ENCODE measurements at places on chromosomes 3 and 15.

DNA sequence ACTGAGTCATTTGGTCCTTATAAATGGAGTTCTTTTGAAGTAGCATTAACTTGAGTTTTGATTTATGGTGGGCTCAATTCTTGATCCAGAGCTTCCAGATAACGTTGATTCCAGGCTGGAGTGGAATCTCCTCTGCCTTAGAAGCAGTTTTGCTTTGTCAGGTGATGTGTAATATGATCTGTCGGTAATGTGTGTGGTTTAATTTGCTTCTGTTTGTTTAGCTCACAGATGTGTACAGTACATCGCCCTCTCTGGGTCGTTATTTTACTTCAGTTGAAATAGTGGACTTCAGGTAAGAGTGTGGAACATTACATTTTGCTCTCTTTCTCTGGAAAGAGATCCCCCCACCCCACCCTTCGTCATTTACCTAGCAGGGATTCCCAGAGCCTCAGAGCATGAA is 23.1 kb downstream of the C3orf52 start:
- no peak for DNase-seq

DNA sequence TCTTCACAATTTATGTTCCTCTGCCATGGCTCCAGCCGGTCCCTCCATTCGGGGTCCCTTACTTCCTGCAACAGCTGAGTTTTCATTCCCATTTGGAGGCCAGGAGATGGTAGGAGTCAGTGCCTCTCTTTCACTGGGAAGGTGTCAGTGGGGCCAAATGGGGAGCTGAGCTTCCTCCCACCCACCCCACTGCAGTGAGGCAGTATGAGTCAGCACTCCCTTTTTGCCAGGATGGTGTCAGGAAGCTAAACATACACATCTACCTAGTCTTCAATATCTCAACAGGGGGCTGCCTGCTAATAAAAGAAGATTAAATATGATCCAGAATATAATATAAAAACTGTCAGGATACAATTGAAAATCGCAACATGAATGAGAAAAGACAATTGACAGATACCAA is 12.7 kb upstream of the ACTC1 start:
- no peak for DNase-seq

DNA sequence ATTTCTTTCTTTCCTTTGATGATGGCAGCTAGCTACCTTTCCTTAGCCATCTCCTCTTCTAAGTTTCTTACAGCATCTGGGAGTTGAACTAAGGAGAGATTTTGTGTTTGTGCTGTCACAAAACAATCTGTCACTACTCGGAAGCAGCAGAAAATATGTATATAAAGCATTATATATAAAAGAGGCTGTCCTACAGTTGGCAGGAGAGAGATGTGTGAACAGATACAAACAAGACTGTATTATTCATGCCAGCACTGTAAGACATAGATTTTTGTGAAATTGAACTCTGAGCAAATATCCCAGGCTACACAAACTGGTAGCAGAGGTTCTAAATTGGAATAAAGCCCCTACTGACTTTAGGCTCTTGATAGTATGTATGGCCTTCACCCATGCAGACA is 577.5 kb upstream of the NECTIN3 start:
- no peak for DNase-seq

- no peak for DNase-seq
Observed at GRCh38 chr3:36905545-36905944, 39.3 kb downstream of the TRANK1 start.

- no peak for DNase-seq
Observed at GRCh38 chr3:128334766-128335165, 131.9 kb downstream of the DNAJB8 start.

GRCh38 chr3:196793246-196793645 is 53.6 kb downstream of the PAK2 start:
- no peak for DNase-seq

DNA sequence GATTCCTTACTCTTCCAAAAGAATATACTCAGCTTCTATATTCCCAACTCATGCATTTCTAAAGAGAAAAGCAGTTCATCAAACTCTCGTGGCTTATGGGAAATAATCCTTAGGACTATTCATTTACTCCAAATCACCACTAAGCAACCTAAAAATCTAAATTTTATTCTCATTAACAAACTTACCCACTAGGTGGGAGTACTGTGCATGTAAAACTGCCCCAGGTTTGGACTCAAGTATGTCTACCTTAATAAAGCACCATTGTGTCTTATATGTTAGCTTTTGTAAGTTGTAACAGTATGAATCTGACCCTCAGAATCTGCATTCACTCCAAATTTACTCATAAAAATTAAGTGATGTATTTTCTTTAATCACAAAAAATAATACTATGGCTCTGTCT is 25.3 kb downstream of the RAD18 start:
- no peak for DNase-seq

DNA sequence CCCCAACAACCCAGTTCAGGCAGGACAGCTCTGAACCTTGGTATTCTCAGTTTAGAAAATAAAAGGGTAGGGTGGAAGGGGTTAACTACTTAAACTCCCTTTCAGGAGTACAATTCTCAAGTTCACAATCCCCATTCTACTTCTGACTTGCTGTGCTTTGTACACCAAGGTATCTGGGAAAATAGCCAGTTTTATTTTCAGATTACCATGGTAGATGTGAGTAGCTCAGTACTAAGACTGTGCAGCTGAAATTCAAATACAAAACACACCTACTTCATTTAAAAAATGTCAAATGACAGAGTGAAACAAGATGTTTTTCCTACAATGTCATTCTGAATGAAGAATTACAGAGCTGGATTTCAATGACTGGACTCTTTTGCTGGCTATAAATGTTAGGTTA is 27.4 kb downstream of the SLC7A14 start:
- no peak for DNase-seq

DNA sequence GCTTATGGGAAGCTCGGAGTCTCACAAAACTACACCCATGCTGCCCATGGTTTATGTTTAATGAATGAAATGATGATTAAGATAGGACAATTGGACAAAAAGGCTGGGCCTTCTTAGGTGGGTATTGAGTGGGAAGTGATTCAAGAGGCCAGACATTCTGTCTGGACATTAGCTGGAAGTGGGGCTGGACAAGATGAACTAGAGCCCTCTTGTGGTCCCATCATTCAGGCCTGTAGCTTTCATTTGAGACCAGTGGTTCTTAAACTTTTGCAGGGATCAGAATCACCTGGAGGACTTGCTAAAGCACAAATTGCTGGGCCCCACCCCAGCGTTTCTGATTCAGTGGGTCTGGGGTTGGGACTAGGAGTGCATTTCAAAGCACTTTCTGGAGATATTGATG is 290.4 kb upstream of the CTDSPL start:
- DNase-seq: no peak

DNA sequence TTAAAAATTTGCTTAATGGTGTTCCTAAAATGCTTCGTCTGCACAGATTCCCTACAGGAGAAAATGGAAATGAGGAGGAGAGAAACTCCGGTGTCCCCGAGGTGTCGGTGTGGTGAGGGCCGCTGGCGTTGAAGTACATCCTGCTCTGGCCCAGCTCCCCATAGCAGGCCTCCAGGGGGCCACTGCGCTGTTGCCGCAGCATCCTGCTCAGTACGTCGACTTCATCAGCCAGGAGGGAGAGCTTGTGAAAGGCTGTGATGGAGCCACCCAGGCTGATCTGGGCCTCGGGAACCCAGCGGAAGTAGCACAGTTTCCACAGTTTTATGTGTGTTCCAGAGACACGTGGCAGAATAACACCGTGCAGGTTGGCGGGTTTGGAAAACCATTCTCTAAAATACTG is 37.8 kb downstream of the FAN1 start:
- DNase-seq: no peak

DNA sequence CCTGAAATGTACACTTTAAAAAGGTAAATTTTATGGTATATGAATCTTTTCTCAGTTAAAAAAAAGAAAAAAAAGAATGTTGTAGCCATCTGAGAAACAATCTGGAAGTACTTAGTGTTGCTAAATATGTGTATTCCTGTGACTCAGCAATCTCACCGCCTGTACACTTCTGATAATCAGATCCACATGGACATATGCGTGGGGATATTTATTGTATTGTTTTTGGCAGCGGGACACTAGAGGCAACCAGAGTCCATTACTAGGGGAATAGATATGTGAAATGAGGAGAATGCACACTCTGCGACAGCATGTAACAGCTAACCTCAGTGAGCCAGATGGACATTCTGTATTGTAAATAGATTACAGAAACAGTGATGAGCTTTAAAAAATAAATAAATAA is 65.4 kb downstream of the AQP9 start:
- DNase-seq: no peak

GRCh38 chr3:56303487-56303886 is 164.8 kb downstream of the ERC2 start:
- no peak for DNase-seq

DNA sequence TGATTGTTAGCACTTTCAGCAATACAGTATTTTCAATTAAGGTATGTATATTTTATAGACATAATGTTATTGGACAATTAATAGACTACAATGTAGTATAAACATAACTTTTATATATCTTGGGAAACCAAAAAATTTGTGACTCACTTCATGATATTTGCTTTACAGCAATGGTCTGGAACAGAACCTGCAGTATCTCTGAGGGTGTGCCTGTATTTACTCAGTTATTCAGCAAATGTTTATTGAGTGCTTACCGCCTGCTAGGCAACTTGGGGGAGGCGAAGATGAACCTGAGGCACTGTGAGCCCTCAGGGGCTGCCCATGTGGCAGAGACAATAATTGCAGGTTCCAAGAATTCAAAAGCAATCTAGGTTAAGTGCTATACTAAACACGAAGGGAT is 144.8 kb downstream of the GABRB3 start:
- no peak for DNase-seq

GRCh38 chr15:49865925-49866757 is 245.3 kb downstream of the DTWD1 start:
- DNase-seq: no peak

DNA sequence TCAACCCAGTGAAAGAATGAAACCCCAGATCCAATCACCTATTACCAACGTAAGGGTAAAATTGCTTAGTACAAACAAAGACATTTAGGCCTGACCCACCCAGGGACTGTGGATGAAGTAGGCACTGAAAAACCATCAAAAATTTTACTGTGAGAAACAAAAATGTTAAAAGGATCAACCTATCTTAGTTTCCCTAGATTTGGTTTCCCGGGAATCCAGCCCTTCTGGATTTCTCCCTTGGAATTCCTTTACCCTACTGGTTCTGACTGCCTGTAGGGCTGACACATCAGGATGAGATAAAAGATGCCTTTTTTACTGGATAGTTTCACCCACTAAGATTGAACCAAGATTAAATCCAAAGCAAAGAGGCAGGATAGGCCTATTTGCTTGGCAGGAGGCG is 102.7 kb downstream of the SCAPER start:
- DNase-seq: no peak

GRCh38 chr3:179942553-179943075 is 94.1 kb downstream of the PEX5L start:
- DNase-seq: no peak

GRCh38 chr3:39216176-39216790 is 23.9 kb upstream of the XIRP1 start:
- no peak for DNase-seq

GRCh38 chr3:195908694-195909581 is 587 bp upstream of the TNK2 start:
- no peak for DNase-seq

DNA sequence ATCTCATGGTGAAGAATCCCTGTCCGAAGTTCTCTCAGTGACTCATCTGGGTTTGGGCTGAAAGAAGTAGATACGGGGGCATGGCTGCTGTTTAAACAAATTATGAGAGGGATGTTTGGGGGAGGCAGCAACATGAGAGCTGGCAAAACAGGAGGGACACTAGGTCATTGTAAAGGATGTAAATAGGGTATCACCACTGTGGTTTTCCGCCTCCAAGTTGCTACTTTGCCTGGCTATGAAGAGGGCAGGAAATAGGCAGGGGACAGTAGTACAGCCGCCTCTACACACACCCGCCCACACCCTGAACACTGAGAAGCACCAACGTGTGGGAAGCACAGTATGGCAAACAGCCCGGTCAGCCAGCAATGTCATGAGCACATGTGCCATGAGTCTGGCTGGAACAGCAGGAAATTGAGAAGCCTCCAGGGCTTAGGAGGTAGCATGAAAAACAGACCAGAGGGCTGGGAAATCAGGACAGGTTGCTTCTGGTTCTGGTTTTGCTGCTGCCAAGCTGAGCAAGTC is 17.1 kb downstream of the HEXA start:
- no peak for DNase-seq

- no peak for DNase-seq
Observed at GRCh38 chr3:127772827-127773751, 49.2 kb downstream of the MGLL start.

- no peak for DNase-seq
Observed at GRCh38 chr3:191383124-191383523, 52.8 kb upstream of the UTS2B start.

DNA sequence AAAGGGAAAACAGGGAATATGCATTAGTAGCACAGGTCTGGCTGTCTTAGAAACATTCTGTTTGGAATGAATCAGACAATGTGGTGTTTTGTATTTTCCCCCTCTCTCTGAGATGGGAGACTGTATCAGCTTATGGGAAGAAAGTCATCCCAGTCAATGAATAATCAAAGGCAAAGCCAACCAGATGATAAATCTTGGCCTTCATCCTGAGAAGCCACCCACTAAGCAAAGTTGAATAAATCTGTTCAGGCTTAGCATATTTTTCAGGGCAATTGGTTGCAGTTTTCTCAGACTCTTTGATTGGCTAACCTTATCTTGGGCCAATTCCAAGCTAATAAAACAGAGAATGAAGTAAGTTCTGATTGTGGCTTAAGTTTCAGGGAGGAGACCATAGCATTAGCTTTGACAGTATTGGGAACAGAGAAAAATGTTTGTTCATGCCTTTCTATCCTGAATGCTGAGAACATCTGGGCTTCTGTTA is 63.6 kb upstream of the ARL8B start:
- no peak for DNase-seq

DNA sequence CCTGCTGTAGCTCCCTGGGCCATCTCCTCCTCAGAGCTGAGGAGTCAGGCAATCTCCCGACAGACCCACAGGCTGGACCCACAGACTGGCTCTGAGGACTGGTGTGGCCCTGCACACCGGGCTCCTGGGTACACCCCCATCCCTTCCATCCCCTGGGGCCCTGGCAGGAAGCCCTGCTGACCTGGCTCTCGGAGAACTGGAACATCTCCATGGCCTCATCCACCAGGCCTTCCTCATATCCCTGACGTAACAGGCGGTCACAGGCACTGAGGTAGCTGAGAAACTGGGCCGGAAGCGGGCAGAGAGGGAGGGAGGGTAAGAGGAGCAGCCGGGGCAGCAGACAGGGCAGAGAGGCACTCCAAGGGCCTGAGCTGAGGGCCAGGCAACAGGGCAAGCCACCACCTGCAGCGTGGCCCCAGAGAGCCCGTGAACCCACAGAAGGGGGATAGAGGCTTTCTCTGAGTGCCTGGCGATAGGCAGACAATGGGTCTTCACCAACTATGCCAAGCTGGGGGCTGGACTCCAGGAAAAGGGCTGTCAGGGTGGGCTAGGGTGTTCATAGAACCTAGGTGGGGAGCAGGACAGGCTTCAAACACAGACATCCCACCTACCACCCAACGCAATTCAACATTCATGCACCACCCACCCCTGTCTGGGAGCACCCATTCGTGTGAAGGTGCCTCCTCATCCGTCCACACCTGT is 17.9 kb downstream of the KBTBD13 start:
- DNase-seq: no peak

Measured in activated CD8-positive, alpha-beta memory T cell treated with anti-CD3 and anti-CD28 coated beads for 1 hour (primary cell).